ENCODE measurements at places on chromosomes 7 and 10. TPM values are rescaled to one million over a fixed set of nuclear protein-coding genes. Genes with fewer than 3 reads are reported as not detected.

GRCh38 chr10:61215246-61215645 lies 237.9 kb downstream of the TMEM26 start:
- H3K4me1 ChIP-seq: no peaks in the 10 kb centered on the region
- no peak overlapping the region for H3K27ac ChIP-seq
- H3K27me3 ChIP-seq: no peaks in the 10 kb centered on the region
- no peak overlapping the region for H3K4me3 ChIP-seq
- H3K36me3 ChIP-seq: no peaks in the 10 kb centered on the region
- DNase-seq: no peak

GRCh38 chr7:147578196-147578595 lies 1012.4 kb upstream of the C7orf33 start:
- no peaks in the 10 kb centered on the region for H3K27me3 ChIP-seq
- no peaks in the 10 kb centered on the region for H3K4me1 ChIP-seq
- DNase-seq: no peak
- H3K4me3 ChIP-seq: no peak overlapping the region
- no peaks in the 10 kb centered on the region for H3K36me3 ChIP-seq

DNA sequence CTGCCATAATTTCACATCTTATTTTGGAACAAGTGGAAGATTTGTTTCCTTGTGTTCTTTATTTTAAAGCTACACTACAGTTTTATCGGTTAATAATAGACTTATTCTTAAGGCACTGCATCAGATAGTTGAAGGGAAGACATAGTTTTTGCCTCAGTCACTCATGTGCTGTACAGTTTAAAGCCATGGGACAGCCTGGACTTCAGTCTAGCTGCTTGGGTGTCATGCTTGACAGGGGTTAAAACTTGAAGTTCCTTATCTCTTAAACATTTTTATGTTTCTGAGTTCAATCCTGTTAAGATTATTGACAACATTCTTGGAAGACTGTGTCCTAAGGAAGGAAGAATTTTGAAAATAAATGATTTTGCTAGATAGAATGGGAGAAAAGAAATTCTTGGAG lies 49.7 kb downstream of the PPP1R9A start:
- H3K27me3 ChIP-seq: no peaks in the 10 kb centered on the region
- H3K36me3 ChIP-seq: no peaks in the 10 kb centered on the region
- no peak overlapping the region for H3K27ac ChIP-seq
- peaks cover 5% of the 10 kb centered on the region for H3K4me1 ChIP-seq
- H3K4me3 ChIP-seq: no peak overlapping the region

DNA sequence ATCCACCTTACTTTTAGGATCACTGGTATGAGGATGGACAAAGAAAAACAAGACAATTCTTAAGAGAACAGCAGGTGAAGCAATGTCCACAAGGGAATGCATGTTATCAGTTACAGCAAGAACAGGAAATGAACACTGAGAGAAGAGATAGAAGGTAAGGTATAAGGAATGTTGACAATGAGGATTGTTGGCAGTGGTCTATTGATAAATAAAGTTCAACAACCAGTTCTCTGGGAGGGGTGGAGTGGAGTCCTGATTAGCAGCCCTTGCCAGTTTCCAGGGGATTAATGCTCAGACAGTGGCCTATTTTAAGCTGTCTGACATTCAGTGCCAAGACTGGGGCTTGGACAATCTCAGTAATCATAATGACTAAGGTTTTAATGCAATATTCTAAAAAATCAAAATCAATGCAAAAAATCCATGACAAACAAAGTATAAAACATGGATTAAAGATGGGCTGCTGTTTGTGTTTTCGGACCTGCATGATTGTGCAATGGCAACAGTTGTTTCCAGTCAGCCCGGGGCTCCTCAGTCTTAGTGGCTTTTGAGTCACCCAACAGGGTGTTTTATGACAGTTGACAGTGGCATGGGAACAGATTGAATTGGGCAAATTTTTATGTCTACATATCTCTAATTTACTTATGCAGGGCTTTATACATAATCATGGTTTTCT lies 13.8 kb upstream of the AKR1B1 start:
- no peaks in the 10 kb centered on the region for H3K4me1 ChIP-seq
- no peak overlapping the region for H3K27ac ChIP-seq
- no peak overlapping the region for H3K4me3 ChIP-seq
- no peak for DNase-seq

GRCh38 chr10:5758927-5759326 lies 54.3 kb downstream of the GDI2 start:
- peaks cover 54% of the 10 kb centered on the region for H3K36me3 ChIP-seq
- H3K4me3 ChIP-seq: no peak overlapping the region
- H3K4me1 ChIP-seq: no peaks in the 10 kb centered on the region
- H3K27ac ChIP-seq: no peak overlapping the region

DNA sequence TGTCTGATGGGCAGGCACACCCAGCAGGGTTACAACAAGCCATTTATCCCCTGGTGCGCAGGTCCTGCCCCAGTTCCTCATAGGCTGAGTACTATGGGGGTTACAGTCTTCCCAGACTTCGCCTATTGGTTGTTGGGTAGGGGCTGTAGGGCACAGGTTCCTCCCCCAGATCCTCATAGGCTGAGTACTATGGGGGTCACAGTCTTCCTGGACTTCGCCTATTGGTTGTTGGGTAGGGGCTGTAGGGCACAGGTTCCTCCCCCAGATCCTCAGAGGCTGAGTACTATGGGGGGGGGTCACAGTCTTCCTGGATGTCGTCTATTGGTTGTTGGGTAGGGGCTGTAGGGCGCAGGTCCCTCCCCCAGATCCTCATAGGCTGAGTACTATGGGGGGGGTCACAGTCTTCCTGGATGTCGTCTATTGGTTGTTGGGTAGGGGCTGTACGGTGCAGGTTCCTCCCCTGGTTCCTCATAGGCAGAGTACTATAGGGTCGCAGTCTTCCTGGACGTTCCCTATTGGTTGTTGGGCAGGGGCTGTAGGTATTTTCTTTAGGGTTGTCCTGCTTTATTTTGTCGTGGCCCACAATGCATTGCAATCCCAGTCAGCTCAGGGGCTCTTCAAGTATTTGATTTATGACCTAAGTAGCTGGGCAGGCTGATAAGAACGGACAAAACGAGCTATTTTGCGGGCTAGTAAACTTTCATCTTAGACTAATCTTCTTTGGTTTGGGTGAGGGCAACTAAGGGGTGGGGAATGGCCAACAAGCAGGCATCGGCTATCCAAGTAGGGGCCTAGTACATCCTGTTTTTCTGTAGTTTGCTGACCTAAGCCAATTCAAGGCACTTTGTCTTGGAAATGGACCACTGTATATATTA lies 3.4 kb downstream of the LRRC27 start:
- no peaks in the 10 kb centered on the region for H3K27me3 ChIP-seq
- H3K27ac ChIP-seq: no peak overlapping the region
- peaks cover 5% of the 10 kb centered on the region for H3K4me1 ChIP-seq
- H3K4me3 ChIP-seq: no peak overlapping the region

DNA sequence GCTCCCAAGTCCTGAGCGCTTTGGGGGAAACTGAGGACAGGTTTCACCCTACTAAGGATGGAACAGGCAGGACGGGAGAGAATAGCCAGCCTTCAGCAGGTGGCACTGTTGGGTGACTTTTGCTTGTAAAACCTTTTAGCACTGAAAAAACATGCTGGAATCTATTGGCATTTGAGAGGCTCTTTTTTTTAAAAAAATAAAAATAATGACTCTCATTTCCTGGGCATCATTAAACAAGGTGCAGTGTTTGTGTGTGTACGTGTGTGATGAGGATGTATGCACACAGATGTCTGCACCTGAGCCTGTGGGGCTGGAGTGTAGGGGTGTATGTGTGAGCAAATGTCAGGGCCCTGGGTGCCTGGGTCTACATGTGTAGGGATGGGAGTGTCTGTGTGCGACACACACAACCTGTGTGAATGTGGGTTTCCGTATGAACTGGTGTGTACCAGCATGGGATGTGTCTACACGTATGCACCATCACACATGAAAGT lies 177.9 kb downstream of the RPS24 start:
- peak overlapping the region; percentile 61 for H3K27ac ChIP-seq
- no peak overlapping the region for H3K4me3 ChIP-seq
- H3K36me3 ChIP-seq: no peaks in the 10 kb centered on the region
- peaks cover 22% of the 10 kb centered on the region for H3K4me1 ChIP-seq
- H3K27me3 ChIP-seq: no peaks in the 10 kb centered on the region

GRCh38 chr7:77419102-77419501 lies 3.0 kb upstream of the GSAP start:
- no peaks in the 10 kb centered on the region for H3K36me3 ChIP-seq
- H3K4me3 ChIP-seq: no peak overlapping the region
- H3K27me3 ChIP-seq: no peaks in the 10 kb centered on the region
- no peak for DNase-seq

GRCh38 chr7:92289321-92289720 lies 43.5 kb downstream of the ANKIB1 start:
- no peaks in the 10 kb centered on the region for H3K27me3 ChIP-seq
- H3K27ac ChIP-seq: no peak overlapping the region
- no peaks in the 10 kb centered on the region for H3K36me3 ChIP-seq
- H3K4me3 ChIP-seq: no peak overlapping the region
- no peak for DNase-seq

Gene MYH16
- total RNA-seq: not detected

Gene ZNF488
- total RNA-seq: not detected

Gene GIMAP7
- 35.2 TPM for total RNA-seq

Gene TMEM176B
- total RNA-seq: 36.0 TPM

Gene TCAF1
- 55.7 TPM for total RNA-seq

Gene OR2A42
- 0.40 TPM for total RNA-seq

Gene WDR11
- 95.5 TPM for total RNA-seq

All from thyroid gland (tissue), 4 donors.